Endothelial cell of coronary artery (primary cell): ENCODE measurements at places on chromosomes 12 and 14. TPM values are rescaled to one million over a fixed set of nuclear protein-coding genes. Genes with fewer than 3 reads are reported as not detected.

The TCP11L2 gene
- 20.2 and 26.4 TPM in 2 replicates for total RNA-seq

The SRRM4 gene
- not detected in 2 replicates for total RNA-seq

The SOX5 gene
- total RNA-seq, result 0.28 and 1.8 TPM in 2 replicates

The RNASE7 gene
- total RNA-seq, result not detected in 2 replicates

The TMEM233 gene
- total RNA-seq, result 1.6 and 2.5 TPM in 2 replicates

The HOXC13 gene
- not detected in 2 replicates for total RNA-seq

The EXD2 gene
- total RNA-seq, result 16.4 and 20.0 TPM in 2 replicates

The HIP1R gene
- 117 and 123 TPM in 2 replicates for total RNA-seq

The STYK1 gene
- 5.2 and 19.5 TPM in 2 replicates for total RNA-seq

The KLRC1 gene
- not detected in 2 replicates for total RNA-seq

The A2M gene
- total RNA-seq, result 15.2 and 31.1 TPM in 2 replicates

The HOXC9 gene
- total RNA-seq, result not detected in 2 replicates

The EIF2B1 gene
- total RNA-seq, result 31.5 and 33.1 TPM in 2 replicates

The SIX1 gene
- 0.27 and 0.28 TPM in 2 replicates for total RNA-seq

The HECTD1 gene
- total RNA-seq, result 291 and 294 TPM in 2 replicates
